ENCODE measurements at places on chromosomes 12 and 14.

DNA sequence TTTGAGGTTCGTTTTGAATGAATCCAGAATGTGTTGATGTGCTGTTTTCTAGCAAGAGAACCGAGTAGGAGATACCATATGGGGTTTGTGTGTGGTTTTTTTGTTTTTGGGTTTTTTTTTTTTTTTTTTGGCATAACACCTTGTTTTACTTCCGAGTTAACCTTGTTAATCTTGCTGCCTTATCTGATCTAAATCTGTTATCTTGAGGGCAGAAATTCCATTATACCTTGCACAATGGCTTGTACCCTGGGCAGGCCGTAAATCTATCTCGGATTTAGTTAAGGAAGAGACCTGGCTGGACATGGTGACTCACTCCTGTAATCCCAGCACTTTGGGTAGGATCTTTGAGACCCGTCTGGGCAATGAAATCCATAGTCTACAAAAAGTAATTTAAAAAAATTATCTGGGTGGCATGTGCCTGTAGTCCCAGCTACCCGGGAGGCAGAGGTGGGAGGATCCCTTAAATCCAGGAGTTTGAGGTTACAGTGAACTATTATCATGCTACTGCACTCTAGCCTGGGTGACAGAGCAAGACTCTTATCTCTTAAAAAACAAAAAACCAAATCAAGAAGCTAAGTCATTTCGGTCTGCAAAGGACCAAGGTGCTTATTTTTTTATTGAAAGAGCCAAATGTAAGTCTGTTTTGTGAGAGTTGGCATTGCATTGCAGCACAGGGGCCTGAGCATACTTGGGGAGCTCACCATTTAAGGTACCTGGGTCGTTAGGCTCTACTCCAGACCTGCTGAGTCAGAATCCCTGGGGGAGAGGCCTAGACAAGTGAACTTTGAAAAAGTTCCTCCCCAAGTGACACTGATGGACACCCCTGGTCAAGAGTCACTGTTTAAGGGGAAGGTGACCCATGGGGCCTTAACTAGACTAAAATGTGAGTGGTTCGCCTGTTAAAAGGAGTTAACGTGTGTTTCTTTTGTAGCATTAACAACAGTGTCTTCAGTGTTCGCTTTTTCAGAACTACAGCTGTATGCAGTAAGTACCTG is 6.7 kb downstream of the DLST start:
- peak; percentile 61 for DNase-seq

- DNase-seq, result no peak
Observed at GRCh38 chr12:68389305-68389704, 57.1 kb upstream of the MDM1 start.

- no peak for DNase-seq
Observed at GRCh38 chr14:101627915-101628262, 66.6 kb downstream of the DIO3 start.

GRCh38 chr14:50844391-50844790 is 13.4 kb upstream of the NIN start:
- peak; percentile 58 for DNase-seq

DNA sequence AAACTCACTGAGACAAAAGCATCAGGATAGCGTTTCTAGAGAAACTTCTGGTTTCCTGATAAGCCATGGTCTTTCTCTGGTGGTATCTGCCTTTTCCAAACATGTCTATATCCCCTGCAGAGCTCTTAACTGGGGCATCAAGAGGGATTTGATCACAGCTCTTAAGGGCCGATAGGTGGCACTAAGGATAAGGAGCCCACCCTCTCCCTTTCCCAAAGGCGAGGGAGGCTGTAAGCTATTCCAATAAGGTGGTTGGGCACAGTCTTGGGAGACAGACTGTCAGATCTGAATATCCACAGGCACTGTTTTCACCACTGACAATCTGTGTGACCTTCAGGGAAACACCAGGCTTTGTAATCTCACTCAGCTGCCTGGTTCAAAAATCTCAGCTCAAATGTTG is 206.0 kb downstream of the ADGRD1 start:
- no peak for DNase-seq

DNA sequence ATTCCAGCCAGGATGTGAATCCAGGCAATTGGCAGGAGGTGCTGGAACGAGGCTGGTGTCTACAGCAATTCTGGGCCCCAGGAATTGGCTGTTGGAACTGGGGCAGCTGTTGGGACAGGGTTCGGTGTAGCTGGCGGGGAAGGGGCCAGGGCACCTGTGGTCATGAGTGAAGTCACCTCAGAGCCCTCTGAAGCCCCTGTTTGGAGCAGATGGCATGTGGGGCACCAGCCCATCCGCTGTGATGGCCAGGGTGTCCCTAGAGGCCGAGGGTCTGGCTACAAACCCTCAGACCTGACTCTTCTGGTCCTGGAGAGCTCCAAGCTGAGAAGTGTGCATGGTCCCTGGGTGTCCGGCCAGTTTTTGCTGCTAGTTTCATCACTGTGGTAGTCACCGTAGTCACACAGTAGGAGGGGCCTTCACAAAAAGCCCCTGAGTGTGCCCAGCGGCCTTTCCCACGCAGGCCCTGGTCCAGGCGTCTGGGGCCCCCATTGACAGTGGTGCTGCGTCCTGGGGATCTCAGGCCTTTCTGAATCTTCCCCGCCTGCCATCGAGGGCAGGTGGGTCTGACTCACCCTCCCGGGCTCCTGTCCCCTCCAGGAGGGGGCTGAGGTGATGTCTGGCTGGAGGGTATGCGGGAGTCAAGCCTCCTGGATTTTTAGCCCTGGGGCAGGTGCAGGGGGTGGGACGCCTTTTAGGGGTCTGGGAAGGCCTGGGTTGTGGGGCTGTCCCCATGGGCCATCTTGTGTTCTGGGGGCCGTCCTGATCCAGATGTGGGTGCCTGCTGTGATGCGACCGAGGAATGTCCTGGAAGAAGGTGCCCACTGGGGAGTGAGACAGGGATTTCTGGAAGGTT is 368.0 kb downstream of the TMEM121 start:
- DNase-seq, result no peak

GRCh38 chr14:70144046-70144445 is 44.7 kb downstream of the SLC8A3 start:
- no peak for DNase-seq

DNA sequence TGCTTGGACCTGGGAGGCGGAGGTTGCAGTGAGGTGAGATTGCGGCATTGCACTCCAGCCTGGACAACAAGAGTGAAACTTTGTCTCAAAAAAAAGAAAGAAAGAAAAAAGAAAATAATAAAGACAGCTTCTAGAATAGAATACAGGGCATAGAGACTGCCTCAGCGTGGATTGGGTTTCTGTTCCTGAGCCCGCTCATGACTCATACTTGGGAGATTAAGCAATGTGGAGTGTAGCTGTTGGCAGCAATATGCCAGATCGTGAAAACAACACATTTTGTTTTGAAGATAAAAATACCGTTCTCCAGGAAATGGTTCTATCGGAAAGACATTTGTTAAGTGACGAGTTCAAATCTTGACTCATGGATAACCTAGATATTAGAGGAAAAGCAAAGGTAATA is 67.2 kb downstream of the GLT1D1 start:
- DNase-seq, result no peak

DNA sequence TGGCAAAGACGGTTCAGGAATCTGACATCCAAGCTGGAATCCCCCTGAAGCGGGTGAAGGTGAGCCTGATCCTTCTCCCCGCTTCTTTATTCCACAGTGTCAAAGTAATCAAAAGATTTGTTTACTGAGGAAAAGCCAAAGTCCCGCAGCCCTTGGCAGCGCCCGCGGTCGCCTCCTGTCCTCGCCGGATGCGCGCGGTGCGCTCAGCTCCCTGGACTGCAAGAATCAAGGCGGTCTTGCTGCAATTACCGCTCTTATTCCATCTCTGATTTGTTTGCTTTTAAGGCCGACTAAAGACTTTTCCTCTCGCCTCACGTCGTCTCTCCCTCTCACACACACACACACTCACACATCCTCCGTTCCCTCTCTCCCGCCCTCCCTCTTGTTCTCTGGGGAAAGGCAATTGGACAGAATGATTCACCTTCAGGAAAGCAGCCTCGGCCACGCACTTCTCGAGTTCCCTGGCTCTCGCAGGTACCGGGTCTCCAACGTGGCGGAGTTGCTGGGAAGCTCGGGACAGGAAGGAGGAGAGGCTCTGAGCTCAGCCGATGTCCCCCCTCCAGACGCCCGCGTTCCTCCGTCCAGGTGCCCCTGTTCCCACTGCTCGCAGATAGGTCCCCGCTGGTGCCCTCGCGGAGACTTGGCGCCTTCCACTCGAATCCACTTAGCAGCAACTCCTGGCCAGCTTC is 68.6 kb upstream of the USP15 start:
- DNase-seq, result peak; percentile 26

- DNase-seq, result peak; percentile 49
Observed at GRCh38 chr12:118136559-118137003, 657 bp downstream of the PEBP1 start.

DNA sequence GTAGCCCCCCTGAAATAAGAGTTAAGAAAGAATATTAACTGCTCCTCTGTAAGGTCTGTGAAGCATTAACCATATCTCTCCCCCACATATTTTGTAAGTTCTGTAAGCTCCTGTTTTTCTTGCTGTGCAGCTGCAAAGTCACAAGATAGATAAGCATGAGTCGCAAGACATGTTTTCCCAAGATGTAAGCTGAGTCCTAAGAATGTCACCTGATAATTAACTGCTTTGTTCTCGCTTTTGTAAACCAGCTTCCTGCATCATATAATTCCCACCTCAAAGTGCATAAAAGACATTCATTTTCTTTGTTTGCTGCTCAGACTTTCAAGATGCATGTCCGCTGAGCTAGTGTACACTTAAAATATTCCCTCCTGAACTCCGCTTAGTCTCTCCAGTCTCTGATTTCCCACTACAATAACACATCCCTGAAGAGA is 27.0 kb upstream of the PHC1 start:
- DNase-seq, result no peak

DNA sequence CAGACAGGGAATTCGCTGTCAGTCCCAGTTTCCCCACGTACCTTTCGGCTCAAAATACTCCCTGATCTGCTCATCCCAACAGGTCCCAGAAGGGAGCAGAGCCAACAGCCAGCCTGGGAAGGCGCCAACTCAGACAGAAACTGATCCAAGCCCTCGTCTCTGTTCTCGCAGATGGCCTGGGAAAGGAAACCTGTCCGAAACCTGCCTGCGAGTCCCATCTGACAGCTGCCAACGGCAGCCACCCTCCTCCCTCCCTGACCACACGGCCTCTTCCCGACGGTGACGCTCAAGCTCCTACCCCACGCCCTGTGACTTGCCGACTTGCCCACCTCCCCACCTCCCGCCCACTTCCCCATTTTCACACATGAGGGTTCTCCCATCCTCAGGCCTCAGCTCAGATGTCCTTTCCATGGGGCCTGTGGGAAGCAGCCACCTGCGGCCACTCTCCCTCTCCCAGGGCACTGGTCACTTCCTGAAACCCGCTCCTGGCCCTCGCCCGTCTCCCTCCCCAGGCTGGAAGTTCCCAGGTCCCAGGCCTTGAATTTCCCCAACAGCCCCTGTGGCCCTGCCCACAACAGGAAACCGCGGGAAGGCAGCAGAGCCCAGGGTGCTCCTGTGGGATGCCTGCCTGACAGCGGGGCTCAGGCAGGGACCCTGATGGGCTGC is 60.9 kb upstream of the FBRSL1 start:
- no peak for DNase-seq

GRCh38 chr12:14399871-14400270 is 34.4 kb downstream of the ATF7IP start:
- peak; percentile 81 for DNase-seq

DNA sequence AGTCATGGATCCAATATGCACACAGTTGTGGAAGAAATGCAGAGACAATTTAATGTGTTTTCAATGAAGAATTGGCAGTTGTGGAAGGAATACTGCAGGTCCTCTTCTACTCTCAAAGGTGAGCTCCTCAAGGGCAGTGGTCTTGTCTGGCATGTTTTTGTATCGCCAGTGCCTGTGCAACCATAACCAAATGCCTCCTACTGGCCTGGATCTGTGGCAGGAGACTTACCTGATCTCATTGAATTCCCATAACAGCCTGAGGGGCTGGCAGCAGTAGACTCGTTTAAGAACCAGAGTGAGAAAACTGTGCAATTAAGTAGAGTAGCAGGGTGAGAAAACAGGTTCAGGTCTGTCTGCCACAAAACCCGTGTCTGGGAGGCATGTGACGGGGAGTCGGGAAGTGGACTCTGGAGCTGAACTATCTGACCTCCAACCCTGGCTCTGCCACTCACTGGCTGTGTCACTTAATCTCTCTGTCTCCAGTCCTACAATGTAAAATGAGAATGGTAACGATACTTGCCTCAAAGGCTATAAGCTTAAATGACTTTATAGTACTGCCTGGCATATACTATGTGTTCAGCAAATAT is 268.2 kb upstream of the SSTR1 start:
- no peak for DNase-seq

- no peak for DNase-seq
Observed at GRCh38 chr12:39946361-39947280, 159.3 kb downstream of the SLC2A13 start.

DNA sequence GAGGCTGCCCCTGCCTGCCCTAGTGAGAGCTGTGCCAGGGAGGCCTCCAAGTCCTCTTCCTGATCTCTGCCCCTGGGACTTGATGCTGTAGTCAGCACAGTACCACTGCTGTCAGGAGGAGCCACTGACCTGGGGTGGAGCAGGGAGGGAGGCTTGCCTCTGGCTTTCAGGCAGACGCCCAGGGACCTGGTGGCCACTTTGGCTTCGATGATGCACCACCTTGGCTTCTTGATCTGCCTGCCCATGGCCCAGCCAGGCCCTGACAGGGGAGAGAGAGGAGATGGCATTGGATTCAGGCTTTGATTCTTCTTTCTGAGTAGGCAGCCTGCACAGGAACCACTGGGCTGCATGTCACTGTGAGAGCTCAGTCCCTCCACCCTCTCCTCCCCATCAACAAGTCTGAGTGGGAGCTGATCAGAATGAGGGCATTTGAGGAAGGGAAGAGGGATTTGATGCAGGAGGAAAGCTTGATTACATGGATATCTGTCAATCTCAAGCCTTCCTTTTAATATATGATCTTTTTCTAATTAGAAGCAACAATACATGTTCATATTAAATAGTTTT is 24.7 kb downstream of the TMEM63C start:
- DNase-seq, result no peak

DNA sequence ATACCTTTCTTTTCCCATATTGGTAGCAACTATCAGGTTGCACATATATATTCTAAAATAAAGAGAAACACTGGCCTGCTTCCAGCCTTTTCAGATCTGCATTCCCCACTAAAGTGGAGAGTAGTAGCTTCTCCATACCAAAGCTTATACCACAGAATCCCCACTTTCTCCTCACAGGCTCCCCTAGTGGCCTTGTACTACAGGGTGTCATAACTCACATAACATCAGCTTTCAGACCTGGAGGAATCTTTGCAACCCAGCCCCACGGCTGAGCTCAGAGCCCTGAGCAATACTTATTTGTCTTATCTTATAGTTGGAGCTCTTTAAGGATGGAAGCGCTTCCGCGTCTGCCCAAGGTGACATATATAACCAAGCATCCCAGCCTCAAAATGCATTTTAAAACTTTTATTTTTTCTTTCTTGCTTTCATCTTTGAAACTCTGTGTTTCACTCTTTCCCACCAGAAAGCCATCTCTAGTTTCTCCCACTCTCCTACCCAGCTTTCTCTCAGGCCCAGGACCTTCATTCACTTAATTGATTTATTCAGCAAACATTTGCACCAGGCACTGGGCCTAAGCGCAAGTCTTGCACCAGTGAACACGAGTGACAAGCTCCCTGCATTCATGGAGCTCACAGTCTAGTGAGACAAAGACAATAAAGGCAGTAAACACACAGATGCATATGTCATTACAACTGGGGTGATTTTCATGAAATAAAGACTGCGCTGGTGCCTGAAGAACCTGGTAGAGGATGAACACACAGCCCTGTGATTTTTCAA is 254.7 kb downstream of the IPO8 start:
- DNase-seq, result peak; percentile 16

GRCh38 chr12:97342130-97342529 is 120.5 kb upstream of the RMST start:
- no peak for DNase-seq
